ENCODE measurements at places on chromosomes 5 and 9.

- DNase-seq = no peak
Observed at GRCh38 chr5:17400724-17401469, 97.1 kb upstream of the TAF11L2 start.

GRCh38 chr5:170993476-170993875 lies 131.7 kb downstream of the RANBP17 start:
- DNase-seq = no peak

DNA sequence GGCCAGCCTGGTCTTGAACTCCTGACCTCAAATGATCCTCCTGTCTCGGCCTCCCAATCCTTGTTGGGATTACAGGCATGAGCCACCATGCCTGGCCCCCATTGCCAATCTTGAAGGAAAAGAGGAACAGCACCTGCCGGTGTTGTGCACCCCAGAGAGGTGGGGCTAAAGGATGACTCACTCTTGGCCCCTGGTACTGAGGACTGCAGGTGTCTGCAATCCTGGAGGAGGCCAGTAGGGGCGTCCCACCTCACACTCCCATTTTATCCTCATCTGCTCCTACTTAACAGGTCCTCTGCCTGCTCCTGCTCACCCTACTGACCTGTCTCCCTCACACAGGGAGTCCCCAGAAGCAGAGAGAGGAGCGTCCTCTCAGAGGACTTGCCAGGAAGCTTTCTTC lies 390.4 kb downstream of the ARHGEF28 start:
- no peak for DNase-seq

GRCh38 chr9:107737987-107738743 lies 248.6 kb upstream of the KLF4 start:
- DNase-seq = no peak

- peak; percentile 46 for DNase-seq
Observed at GRCh38 chr9:78871086-78871451, 574.1 kb downstream of the PSAT1 start.

DNA sequence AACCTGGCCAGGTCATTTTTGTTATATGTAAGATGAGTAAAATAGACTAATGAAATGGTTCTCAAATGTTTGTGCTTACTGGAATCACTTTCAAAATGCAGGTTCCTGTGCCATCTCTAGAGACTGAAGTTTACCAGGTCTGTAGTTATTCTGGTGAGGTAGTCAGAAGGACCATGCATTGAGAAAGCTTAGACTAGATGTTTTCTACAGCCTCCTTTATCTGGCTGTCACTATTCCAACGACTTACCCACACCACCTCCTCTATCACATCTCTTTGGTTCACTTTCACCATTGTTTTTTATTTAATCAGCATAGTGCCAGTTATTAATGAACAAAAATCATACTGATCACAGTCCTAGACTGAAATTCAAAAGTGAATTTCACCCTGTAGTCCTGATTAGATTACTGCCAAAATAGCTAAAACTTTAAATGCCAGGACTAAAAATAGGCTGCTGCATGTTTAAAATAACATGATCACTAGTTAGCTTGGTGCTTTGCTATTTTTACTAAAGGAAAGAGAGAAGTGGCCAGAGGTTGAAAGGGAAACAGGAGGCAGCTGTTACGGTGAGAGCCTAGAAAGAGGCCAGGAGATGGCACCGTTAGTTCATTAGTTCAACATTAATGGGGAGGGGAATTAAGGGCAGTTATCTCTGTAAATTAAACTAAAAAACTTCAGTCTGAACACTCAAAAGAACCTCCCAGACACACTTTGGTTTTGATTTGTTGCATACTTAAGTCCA lies 13.9 kb upstream of the FNIP1 start:
- DNase-seq = no peak

- no peak for DNase-seq
Observed at GRCh38 chr5:44454002-44454401, 64.8 kb upstream of the FGF10 start.

DNA sequence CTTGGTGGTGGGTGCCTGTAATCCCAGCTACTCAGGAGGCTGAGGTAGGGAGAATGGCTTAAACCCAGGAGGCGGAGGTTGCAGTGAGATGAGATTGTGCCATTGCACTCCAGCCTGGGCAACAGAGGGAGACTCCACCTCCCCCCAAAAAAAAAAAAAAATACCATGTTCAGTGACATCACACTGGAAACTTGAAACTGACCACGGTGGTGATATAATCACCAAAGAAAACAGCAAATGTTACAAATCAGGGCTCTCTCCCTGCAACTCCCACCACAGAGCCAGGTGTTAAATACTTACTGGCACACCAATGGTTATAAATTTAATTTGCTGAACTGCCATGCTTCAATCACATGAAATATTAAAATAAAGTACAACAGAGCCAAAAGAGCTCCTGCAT lies 81.4 kb downstream of the ZNF608 start:
- DNase-seq = no peak

- DNase-seq = no peak
Observed at GRCh38 chr5:112412346-112412745, 6.7 kb downstream of the EPB41L4A start.

DNA sequence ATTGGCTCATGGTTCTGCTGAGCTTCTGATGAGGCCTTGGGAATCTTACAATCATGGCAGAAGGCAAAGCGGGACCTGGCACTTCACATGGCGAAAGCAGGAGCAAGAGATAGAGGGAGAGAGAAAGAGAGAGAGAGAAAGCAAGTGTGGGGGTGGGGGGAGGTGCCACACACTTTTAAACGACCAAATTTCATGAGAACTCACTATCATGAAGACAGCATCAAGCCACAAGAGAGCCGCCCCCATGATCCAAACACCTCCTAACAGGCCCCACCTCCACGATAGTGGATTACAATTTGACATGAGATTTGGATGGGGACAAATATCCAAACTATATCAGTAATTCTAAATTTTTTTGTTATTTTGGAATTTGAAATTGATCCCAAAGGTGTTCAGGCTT lies 553.9 kb downstream of the PRR16 start:
- DNase-seq = no peak

DNA sequence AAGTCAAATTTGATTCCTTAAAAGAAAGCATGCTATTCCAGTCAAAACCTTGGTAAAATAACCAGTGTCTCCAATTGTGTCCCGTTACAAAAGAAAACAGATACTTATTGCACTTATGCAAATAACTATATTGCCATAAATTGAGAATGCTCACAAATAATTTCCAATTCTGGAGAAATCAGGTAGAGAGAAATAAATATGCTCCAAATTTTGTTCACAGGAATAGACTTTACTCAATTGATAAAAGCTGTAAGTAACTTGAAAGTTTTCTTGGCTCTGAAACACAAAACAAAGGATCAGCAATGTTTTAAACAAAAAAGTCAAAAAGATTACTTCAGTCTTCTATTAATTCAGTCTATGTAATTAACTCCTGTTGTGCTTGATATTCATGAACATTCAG lies 7.8 kb upstream of the DTWD2 start:
- DNase-seq = no peak

DNA sequence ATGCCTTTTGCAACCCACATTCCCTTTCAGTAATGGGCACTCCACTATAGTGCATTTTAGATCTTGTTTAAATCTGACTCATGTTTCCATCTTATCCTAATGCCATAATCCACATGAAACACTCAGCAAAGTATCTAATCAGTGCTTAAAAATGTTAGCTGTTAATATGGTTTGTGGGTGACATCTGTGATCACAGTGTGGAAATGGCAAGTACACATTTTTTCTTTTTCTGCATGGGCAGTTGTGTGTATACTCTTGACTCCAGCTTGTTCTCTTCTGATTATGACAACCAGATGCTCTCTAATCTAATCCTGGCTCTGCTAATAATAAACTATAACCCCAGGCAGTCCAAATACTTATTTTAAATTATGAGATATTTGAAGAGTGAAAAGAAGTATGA lies 103.3 kb downstream of the EDIL3 start:
- DNase-seq = no peak

GRCh38 chr5:115634343-115635132 lies 8.7 kb upstream of the TMED7 start:
- no peak for DNase-seq

GRCh38 chr5:126097876-126098275 lies 325.3 kb upstream of the GRAMD2B start:
- DNase-seq = no peak

DNA sequence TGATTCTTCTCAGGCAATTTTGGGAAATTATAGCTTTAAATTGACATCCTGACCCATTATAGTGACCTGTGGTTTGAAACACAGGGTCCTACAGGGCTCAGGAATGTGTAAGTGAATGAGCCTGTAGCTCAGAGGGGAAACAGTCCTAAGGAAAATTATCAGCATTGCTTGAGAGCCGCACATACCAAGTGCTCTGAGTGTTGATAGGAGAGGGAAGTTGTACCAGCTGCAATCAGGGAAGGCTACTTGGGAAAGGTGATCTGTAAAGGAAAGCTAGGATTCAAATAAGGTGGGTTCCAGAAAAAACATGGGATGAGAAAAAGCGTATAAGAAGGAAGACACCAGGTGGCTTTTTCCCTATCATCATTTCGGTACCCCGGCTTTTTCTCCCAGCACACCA lies 4.4 kb upstream of the SLC25A51 start:
- DNase-seq = no peak

GRCh38 chr5:121758615-121759014 lies 93.1 kb upstream of the FTMT start:
- no peak for DNase-seq

- no peak for DNase-seq
Observed at GRCh38 chr5:14161825-14162556, 18.8 kb downstream of the TRIO start.

GRCh38 chr5:57902095-57902494 lies 419.5 kb upstream of the ACTBL2 start:
- DNase-seq = peak; percentile 59

DNA sequence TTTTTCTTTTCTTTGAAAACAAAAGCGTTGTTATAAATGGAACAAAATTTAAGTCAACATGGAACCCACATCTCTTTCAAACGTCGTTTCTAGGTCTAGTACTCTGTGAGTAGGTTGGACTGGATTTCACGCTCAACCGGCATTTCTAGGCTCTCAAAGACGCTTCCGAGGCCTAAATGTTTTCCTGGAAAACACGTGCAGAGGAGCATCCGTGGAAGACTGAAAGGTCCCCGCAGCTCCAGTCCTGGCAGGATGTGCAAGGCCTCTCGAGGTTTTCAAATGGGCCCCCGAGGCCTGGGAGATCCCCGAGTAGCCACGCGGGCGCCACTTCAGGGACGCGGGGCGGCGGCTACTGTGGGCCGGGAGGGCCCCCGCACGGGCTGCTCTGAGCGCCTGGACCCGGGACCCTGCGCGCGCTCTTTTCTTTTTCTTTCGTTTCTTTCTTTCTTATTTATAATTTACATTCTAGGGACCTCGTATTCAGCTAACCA lies 4.2 kb upstream of the IRX2 start:
- DNase-seq = no peak

DNA sequence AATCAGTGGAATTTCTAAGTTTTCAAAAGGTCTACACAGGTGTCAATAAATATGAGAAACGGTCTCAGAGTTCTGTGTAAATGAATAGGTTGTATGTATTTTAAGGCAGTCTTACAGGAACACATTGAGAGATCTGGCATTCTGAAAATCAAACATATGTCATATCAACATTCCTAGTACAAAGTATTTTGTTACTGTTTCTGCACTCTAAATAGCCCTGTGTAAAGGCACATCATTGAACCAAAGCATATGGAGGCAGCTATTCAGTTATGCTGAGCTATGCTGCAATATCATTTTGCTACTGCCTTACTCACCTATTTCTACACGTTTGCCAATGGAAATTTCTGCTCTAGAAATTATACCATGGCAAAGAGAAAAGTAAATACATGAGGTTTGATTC lies 379.1 kb downstream of the KIAA0825 start:
- no peak for DNase-seq

GRCh38 chr5:138468966-138469539 lies 3.8 kb downstream of the EGR1 start:
- DNase-seq = no peak

DNA sequence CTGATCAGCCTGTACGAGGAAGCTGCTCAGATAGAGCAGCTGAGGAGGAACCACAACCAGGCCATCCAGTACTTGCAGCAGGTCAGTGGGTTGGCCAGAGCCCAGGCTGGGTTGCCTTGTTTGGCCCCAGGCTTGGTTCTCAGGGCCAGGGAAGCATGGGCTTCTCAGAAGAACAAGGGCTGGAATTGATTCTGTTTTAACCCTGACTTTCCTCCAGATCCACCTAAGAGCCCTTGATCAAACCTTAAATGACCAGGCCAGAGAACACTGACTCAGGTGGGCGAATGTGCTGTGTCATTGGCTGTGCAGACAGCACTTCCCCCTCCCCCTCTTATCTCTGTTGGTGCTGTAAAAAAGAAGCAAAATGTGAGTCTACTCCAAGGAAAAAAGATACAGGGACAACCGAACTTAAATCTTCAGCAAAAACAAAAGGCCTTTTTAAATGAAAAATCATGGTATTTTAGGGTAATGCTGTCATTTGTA lies 28.1 kb downstream of the TTC23L start:
- no peak for DNase-seq

DNA sequence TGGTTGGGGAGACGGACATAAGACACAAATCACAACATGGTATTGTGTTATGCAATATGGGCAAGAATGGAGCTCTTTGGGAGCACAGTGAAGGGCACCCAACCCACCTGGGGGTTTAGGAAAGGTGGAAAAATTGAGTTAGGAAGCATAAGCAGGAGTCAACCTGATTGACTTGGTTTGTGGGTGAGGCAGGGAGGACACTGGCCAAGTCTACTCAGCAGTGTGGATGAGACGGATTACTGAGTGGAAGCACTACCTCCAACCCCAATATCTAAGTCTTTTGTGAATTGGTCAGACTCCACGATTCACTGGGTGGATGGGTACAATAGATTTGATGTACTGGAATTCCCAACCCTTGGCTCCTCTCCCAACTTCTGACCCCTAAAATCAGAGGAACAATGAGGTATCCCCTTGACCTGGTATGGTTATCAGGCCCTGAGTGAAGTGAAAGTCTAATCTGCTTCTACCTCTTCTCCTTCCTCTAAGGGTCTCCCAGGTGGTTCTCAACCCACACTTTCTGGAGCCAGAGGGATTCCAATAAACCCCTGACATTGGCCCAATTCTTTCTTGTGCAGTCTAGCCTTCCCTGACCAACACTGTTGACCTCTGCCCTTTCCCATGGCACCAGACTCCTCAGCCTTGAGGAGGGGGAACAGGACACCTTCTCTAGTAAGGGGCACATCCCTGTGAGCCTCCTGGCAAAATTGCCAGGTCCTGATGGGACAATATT lies 5.2 kb downstream of the EGR1 start:
- no peak for DNase-seq

DNA sequence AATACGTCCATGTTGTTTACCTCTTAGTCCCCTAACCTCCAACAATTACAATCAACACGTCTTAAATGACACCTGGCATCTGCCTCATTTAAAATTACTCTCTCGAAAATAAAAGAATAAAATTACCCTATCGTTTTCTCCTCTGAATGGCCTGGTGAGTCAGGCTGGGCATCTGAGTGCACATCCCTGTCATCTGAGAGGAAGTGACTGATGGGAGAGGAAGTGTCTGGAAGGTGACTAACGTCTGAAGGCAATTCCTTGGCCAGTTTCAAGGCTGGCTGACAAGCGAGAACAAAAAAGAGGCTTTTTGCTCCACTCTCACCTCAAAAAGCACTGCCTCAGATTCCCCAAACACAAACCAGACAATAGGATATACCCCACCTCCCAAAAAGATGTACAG lies 57.7 kb downstream of the MAPKAP1 start:
- DNase-seq = no peak
